Neuronal stem cell (in vitro differentiated cells): ENCODE measurements at places on chromosomes 5 and 9.

DNA sequence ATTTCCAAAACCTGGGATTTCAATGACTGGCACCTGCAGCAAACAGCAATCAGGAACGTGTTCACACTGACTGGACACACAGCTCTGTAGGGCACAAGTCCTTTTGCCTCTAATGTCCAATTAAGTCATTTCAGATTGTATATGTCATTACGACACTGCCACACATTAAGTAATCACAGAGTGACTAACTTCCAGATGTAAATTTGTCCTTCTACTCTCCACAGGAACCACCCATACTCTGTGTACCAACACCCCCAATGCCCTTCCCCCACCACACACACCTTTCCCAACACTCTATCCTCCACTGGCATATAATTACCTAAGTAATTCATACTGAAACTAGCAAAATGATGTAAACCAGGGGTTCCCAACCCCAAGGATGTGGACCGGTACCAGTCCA is 30.5 kb downstream of the LARS1 start:
- H3K4me3 ChIP-seq = no peak overlapping the region
- no peak for DNase-seq
- H3K4me1 ChIP-seq = no peaks in the 10 kb centered on the region

- no peak overlapping the region for H3K4me3 ChIP-seq
- no peak for DNase-seq
- no peak overlapping the region for H3K27ac ChIP-seq
- H3K36me3 ChIP-seq = no peaks in the 10 kb centered on the region
Observed at GRCh38 chr9:22508790-22509189, 62.2 kb downstream of the DMRTA1 start.

GRCh38 chr9:76759732-76760131 is 4.5 kb upstream of the PCA3 start:
- H3K27me3 ChIP-seq = no peaks in the 10 kb centered on the region
- no peaks in the 10 kb centered on the region for H3K36me3 ChIP-seq
- no peak overlapping the region for H3K27ac ChIP-seq

DNA sequence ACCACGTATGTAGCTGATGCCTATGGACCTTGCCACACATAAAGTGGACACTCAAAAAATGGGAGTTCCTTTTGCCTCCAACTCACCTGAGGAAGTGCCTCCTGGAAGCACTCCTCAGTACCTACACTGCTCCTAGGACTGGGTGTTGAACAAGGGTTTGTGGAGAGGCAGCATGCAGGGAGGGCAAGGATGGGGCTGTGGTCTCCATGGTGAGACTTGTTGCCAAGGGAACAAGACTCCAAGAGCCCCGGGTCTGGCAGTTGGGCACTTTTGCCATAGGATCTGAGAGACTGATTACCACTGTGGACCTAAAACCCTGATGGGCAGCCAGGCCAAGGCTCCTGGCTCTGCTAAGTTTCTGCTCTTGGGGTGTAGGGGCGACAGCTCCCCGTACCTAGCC is 6.9 kb upstream of the NR5A1 start:
- H3K27ac ChIP-seq = no peak overlapping the region
- peaks cover 2% of the 10 kb centered on the region for H3K4me1 ChIP-seq
- DNase-seq = no peak
- H3K4me3 ChIP-seq = no peak overlapping the region
- H3K27me3 ChIP-seq = no peaks in the 10 kb centered on the region

- H3K36me3 ChIP-seq = peaks cover 9% of the 10 kb centered on the region
- no peak overlapping the region for H3K27ac ChIP-seq
Observed at GRCh38 chr5:138809391-138809790, 56.2 kb downstream of the CTNNA1 start.

- H3K36me3 ChIP-seq = no peaks in the 10 kb centered on the region
- no peak overlapping the region for H3K27ac ChIP-seq
- H3K4me3 ChIP-seq = no peak overlapping the region
- no peak for DNase-seq
Observed at GRCh38 chr9:68418259-68418845, 61.9 kb downstream of the PGM5 start.

DNA sequence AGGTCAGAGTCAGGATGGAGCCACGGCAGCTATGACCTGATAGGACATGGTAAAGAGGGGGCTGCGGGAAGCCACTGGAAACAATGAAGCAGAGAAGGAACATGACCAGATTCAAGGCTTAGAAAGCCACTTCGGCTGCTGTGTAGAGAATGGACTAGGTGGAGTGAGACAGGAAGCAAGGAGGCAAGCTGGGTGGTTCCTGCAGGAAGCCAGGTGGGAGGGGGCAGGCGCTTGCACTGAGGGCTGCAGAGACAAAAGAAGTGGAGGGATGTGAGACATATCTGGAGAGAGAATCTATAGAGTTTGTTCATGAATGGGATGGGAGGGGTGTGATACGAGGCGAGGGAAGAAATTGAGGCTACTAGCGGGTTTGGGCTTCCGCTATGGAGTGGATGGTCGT is 19.0 kb upstream of the N4BP3 start:
- H3K27ac ChIP-seq = no peak overlapping the region
- H3K4me1 ChIP-seq = no peaks in the 10 kb centered on the region
- DNase-seq = no peak
- H3K4me3 ChIP-seq = no peak overlapping the region
